Activated CD8-positive, alpha-beta T cell treated with anti-CD3 and anti-CD28 coated beads for 36 hours (primary cell): ENCODE measurements at places on chromosomes 16 and 17.

GRCh38 chr17:45410144-45411091 lies 22.3 kb downstream of the ARHGAP27 start:
- peak; percentile 79 for DNase-seq

DNA sequence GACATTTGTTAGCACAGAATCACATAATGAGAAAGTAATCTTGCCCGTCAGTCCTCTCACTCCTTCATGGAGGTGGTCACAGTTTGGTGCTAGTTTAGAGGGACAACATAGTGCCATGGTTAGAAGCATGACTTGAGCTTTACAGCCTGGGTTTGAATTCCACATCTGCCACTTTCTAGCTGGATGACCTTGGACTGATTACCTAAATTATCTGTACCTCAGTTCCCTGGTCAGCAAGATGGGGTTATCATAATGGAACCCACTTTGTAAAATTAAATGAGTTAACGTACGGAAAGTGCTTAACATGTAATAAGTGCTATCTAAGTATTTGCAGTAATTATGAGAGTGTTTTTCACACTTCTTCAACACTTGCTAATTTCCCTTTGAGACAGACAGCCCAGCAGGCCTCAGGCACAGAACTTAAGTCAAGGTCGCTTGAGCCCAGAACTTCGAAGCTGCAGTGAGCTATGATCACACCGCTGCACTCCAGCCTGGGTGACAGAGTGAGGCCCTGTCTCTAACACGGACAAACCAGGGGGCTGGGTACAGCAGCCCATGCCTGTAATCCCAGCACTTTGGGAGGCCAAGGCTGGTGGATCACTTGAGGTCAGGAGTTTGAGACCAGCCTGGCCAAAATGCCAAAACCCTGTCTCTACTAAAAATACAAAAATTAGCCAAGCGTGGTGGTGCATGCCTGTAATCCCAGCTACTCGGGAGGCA lies 7.1 kb downstream of the VWA3A start:
- DNase-seq: no peak

- no peak for DNase-seq
Observed at GRCh38 chr16:625977-626765, 4.6 kb upstream of the WFIKKN1 start.

DNA sequence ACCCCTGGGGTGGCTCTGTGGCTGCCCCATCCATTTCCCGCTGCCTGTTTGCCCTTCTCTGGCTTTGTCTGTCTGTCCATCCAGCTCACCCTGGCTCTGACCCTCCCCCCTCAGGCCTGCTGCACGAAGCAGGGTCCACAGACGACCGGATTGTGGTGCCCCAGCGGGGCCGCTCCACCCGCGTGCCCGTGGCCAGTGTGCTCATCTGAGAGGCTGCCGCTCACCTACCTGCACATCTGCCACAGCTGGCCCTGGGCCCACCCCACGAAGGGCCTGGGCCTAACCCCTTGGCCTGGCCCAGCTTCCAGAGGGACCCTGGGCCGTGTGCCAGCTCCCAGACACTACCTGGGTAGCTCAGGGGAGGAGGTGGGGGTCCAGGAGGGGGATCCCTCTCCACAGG lies 761 bp upstream of the LAT start:
- DNase-seq: no peak

- no peak for DNase-seq
Observed at GRCh38 chr16:77963185-77964044, 58.9 kb upstream of the CLEC3A start.

GRCh38 chr17:73814075-73814474 lies 169.8 kb upstream of the SDK2 start:
- no peak for DNase-seq

- no peak for DNase-seq
Observed at GRCh38 chr17:48357779-48358602, 72.0 kb downstream of the SKAP1 start.

DNA sequence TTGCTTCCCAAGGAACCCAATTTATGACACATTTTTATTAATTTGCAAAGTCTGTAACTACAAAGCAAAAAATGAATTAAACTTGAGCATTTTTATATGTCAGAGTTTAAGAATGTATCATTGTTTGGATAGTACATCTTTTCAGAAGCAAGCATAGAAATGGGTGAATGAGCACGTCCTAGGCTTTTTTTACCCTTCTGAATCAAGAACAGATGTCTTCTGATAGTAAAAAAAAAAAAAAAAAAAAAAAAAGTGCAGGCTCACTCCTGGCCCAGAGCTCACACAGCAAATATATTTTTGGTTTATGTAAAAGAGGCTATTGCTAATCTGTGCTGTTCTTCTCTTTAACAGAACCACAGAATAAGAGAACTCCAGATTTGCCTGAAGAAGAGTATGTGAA lies 6.3 kb downstream of the TERF2IP start:
- no peak for DNase-seq

DNA sequence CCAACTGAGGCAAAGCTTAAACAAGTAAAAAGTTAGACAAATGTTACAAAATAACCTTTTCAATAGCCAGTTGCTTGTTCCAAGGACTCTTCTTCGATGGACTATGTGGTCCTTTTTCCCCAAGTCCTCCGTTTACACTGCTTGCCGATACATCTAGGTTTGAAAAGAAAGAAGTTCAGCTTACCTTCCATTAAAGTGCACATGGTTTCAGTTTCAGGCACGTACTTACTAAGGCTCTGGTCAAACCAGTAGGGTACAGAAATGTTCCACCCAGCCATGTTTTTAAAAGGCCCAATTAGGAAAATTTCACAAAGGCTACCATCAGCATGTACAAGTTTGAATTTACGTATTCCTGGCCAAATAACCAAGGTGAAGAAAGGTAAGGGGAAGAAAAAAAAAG lies 2.1 kb downstream of the SRSF2 start:
- no peak for DNase-seq

DNA sequence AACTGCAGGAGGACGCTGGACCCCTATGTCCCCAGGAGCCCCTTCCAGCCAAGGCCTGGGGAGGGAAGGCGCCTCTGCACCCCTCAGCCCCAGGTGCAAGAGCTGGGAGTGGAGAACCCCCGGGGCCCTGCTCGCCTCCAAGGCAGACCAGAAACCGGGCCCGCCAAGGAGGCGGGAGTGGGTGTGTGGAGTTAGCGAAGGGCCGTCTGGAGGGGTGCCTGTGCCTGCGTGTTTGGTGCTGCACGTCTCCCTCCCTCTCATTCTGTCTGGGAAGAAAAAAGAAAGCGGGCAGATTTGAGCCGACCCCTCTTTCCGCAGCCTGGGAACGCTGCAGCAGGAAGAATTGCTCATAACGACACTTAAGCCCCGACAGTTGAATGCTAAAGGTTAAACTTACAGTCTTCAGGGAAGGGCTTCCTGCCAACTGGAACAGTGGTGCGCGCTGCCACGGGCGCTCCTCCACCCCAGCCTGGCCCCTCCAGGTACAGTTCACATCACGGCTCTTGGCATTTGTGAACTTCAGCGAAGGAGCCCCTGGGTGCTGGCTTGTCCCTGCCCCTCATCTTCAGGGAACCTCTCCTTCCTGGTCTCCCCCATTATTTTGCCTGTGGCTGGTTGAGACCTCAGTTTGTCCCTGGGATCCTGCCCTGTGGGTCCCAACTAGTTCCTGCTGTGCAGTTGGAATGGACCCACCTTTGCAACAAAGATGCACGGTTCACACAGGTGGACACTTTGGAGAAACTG lies 19.2 kb upstream of the ZFHX3 start:
- DNase-seq: no peak

DNA sequence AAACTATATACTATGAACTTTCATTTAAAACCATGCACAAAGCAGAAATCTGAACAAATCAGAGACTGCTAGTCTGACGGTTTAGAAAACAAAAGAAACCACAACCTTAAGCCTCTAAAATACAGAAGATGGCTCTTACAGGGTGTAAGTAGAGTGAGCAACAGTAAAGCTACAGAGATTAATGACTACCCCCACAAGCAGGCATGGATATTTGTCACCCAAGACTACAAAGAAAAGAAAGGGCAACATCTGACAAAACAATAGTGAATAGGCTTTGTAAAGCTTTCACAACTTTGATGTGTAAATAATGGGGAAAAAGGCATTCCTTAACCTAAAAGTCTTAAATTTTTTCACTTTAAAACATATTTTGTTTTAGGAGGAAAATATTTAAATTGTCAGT lies 75.0 kb downstream of the SPAG9 start:
- no peak for DNase-seq

- no peak for DNase-seq
Observed at GRCh38 chr17:61289408-61290385, 109.9 kb upstream of the TBX2 start.

GRCh38 chr16:47026492-47026891 lies 53.0 kb upstream of the DNAJA2 start:
- DNase-seq: no peak

GRCh38 chr16:62475573-62475972 lies 439.3 kb upstream of the CDH8 start:
- no peak for DNase-seq

DNA sequence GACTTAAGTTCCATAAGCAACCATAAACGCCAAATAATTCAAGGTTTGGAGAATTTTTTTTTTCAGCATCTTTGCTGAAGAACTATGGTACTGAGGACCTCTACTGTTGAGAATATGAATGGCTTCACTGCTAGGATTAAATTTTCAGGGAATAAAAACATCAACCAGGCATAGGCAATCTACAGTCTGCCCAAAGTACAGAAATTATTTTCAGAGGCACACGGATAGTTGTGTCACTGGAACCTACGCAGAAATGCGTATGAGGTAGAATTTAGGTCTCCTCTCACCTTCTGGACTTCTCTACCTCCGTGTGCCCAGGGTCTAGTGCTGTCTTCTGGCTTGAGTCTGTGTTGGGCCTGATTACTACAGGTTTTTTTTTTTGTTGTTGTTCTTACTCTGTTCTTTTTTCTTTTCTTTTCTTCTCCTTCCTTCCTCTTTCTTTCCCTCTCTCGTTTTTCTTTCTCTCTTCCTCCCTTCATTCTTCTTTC lies 39.7 kb downstream of the NACA2 start:
- no peak for DNase-seq

DNA sequence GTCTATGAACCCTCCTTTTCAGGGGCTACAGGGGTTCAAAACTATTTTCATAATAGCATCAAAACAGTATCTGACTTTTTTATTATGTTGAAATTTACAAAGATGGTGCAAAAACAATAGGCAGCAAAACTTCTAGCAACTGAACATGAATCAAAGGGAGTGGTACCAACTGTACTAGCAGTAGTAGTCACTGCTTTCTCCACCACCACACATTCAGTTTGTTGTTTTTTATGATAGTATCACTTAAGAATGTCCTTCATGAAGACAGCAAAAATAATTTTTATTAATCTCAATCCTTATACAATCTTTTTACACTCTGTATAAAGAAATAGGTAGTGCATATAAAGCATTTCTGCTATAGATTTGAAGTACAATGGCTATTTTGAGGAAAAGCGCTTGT lies 47.6 kb downstream of the MED13 start:
- DNase-seq: no peak

DNA sequence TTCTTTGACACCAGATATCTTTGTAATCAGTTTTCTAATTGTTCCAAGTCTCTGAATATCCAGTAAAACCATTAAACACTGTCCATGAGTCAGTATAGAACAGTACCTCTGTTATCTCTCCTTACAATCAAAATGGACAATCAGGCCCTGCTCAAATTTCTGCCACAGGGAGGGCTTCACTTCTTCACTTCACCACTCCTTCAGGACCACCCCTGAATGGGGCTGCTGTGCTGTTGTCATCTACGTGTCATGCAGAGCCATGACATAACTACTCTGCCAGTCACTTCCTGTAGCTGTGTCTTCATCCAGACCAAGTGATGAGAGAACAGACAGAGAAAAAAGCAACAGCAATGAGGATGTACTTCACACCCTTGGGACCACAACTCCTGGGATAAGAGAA lies 116.9 kb downstream of the TANC2 start:
- DNase-seq: no peak

DNA sequence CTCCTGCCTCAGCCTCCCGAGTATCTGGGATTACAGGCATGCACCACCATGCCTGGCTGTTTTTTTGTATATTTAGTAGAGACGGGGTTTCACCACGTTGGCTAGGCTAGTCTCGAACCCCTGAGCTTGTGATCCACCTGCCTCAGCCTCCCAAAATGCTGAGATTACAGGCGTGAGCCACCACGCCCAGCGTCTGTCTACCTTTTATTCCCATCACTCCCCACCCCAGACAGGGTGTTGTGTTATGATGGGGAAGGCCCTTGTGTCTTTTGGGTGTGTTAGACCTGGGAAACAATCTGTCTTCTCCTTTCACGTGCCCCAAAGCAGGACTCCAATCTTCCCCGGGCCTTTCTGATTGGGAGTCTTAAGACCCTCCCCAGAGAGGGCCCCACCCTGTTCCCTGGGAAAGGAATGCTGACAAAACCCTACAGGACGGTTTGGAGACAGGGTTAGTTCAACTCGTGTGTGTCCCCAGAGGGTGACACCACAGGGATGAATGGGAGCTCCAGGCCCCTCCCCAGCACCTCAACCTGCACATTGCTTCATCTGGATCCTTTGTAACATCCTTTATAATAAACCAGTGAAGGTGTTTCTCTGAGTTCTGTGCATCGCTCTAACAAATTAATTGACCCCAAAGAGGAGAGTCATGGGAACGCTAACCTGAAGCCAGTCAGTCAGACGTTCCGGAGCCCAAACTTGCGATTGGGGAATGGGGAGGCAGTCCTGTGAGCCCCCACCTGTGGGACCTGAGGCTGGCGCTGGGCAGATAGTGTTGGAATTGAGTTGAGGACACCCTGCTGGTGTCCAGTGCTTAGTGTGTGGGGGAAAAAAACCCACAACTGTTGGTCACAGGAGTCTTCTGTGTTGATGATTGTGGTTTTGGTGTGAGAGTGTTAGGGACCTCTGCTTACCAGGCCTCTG lies 3.2 kb upstream of the ELOB start:
- DNase-seq: peak; percentile 1

DNA sequence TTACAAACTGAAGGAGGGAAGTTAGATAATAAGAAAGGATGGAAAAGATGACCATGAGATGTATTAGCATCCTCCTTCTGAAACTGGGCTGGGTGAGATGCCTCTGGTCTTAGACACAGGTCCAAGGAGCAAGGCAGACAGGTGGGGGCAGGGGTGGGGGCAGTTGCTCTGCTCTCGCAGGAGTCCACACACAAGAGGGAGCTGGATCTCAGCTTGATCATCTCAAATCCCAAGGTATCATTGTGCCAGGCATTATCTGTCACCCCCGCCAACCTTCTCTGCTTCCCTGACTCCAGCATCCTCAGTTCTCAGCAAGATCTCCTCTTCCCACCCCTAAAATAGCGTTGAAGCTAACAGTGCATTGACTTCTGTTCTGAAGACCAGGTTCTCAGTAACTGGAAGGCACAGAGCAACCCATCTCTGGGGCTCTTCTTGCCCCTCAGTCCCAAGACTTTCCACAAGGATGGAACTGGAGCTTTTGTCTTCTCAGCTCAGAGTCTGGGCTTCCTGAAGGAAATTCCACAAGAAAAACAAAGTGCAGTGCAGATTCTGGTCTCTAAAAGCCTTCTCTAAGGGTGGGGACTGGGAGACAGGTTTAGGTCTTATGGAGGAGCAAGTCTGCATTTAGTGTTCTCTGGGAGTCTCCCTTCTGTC lies 1.6 kb downstream of the FLOT2 start:
- no peak for DNase-seq
